ENCODE measurements at places on chromosomes 1 and 21.

- DNase-seq: no peak
Measured at GRCh38 chr1:226577401-226578180, 29.0 kb downstream of the STUM start.

DNA sequence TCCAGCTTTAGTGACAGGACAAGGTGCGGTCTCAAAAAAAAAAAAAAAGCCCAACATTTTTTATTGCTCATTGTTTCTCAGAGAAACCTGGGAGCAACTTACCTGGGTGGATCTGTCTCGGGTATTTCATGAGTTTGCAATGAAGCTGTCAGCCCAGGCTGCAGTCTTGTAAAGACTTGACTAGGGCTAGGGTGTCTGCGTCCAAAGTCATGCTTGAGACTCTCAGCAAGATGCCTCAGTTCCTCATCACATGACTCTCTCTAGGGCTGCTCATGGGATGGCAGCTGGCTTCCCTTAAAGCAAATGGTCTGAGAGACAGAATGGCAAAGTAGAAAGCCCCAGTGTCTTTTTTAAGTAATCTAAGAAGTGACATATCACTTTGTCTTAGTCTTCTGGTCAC is 8.1 kb downstream of the GABPA start:
- no peak for DNase-seq

DNA sequence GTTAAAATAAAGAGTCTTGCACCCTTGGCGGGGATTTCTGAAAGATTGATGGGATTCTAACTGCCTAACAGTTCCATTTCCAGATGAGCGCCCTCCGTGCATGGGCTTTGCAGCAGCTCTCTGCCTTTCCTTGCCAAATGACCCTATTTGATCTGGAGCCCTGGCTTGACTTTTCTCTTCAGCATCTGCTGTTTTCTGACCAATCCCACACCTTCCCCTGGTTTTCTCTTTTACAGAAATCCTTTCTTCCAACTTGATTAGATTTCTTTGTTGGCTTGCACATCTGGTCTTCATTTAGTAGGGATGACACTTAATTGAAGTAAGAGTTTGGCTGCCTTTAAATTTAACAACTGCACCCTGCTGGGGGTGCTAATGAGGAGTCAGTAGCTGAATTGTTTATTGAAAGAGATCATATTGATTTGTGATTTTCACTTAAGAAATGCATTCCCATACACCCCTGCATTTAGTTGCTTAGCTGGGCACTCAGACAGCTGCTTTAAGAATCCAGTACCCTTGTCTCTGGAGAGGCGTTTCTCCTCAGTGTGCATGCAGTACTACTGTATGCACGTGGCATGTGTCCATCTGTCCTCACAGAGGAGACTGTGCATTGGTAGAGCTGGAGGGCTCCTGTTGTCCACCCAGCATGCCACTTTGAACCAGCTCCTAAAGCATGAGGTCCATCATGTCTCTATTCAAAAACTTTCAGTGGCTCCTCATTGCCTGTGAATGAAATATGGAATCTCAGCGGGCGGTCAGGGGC is 99.7 kb downstream of the NOS1AP start:
- no peak for DNase-seq

- DNase-seq: no peak
Measured at GRCh38 chr1:214518361-214518760, 33.0 kb downstream of the PTPN14 start.

DNA sequence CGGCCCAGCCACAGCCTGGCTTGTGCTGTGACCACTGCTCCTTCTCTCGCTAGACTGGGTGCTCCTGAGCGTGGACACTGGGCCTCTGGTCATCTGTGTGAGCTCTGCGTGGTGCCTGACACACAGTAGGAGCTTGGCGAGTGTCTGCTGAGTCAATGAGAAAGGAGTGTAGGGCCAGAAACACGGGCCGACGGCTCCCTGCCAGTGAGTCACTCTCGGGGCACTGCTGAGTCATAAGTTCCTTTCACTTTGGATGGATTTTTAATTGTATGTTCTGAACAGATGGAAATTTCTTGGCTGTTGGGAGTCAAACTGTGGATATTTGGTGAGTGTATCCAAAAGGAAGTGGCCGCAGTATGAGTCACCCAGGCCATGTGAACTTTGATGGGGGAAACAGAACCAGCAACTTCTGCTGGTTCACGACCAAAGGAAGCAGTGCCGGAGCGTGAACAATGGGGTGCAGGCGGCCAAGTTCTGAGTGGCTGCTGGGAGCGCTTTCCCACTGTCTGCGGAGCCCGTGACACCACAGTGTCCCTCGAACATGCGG is 41.0 kb upstream of the COL18A1 start:
- DNase-seq: no peak

All from right renal pelvis (tissue), 4 donors.